ENCODE measurements at places on chromosomes 3 and 15.

- DNase-seq: no peak
Measured at GRCh38 chr3:172159962-172160538, 120.7 kb downstream of the FNDC3B start.

DNA sequence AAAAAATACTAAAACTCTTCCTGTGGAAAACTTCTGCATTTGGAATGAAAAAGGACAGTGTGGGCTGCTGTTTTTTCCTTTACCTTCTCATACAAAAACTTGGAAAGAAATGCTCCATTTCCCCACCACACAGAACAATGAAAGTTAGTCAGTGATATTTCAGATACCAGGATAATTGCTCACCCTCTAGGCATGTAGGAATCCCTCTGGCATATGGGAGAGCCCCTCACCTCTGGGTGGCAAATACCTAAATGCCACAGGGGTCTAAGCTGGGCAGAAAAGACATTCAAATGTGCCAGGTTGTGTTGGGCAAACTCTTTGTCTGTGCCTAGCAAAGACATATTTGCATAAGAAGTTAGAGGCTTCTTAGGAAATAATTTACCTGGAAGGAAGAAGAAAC lies 560.3 kb upstream of the NR2F2 start:
- no peak for DNase-seq

GRCh38 chr15:99343881-99344551 lies 92.7 kb downstream of the LRRC28 start:
- DNase-seq: peak; percentile 38

DNA sequence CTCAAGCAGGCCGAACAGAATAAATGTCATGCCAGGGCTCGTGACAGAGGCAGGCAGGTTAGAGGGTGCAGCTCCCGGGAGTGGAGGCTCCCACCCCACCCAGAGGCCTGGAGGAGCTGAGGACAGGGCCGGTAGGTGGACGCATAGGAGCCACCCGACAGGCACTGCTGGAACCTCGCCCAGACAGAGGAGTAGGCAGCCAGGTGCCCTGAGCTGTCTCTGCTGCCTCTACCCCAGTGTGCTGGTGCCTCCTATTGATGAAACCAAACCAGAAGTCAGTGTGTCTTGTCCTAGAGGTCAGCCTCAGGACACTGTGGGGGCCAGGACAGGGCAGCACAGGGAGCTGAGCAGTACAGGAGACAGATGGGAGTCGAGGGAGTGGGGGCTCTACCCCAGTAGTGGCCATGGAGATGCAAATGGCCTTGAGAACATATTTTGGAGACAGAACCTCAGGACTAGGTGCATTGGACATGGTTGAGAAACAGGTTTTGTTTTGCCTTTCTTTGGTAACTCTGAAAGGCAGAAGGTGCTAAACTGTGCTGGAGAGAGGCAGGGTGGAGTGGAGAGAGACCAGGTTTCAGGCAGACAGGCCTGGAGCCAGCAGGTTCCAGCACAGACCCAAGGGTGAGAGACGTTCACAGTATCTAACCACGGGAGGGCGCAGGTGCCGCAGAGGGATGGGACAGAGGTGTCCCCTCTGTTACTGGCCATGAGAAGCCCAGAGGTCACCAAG lies 15.4 kb upstream of the KLF15 start:
- DNase-seq: no peak
